Hair follicular keratinocyte (primary cell): ENCODE measurements at places on chromosomes 1 and 21. TPM values are rescaled to one million over a fixed set of nuclear protein-coding genes. Genes with fewer than 3 reads are reported as not detected.

Gene CNR2
- not detected in 2 replicates for total RNA-seq

Gene SLC45A1
- 0.16 TPM in 1 of 2 replicates, not detected in the other for total RNA-seq

Gene ZCCHC17
- 49.7 and 57.3 TPM in 2 replicates for total RNA-seq

Gene FCAMR
- total RNA-seq, result not detected in 2 replicates
